ENCODE measurements at places on chromosomes 13 and 19. TPM values are rescaled to one million over a fixed set of nuclear protein-coding genes. Genes with fewer than 3 reads are reported as not detected.

Gene CGB5
- not detected for total RNA-seq

Gene DDA1
- total RNA-seq = 4.6 TPM

Gene CYP4F2
- not detected for total RNA-seq

Gene HAUS8
- total RNA-seq = 6.5 TPM

Gene GSX1
- total RNA-seq = not detected

Measured in subcutaneous adipose tissue (tissue), 4 donors.